ENCODE measurements at places on chromosomes 7 and 10.

- H3K4me1 ChIP-seq: peaks cover 6% of the 10 kb centered on the region
- H3K27ac ChIP-seq: no peak overlapping the region
- no peak overlapping the region for H3K4me3 ChIP-seq
These were observed 23.1 kb upstream of the ST7 start for GRCh38 chr7:116929914-116930913.

DNA sequence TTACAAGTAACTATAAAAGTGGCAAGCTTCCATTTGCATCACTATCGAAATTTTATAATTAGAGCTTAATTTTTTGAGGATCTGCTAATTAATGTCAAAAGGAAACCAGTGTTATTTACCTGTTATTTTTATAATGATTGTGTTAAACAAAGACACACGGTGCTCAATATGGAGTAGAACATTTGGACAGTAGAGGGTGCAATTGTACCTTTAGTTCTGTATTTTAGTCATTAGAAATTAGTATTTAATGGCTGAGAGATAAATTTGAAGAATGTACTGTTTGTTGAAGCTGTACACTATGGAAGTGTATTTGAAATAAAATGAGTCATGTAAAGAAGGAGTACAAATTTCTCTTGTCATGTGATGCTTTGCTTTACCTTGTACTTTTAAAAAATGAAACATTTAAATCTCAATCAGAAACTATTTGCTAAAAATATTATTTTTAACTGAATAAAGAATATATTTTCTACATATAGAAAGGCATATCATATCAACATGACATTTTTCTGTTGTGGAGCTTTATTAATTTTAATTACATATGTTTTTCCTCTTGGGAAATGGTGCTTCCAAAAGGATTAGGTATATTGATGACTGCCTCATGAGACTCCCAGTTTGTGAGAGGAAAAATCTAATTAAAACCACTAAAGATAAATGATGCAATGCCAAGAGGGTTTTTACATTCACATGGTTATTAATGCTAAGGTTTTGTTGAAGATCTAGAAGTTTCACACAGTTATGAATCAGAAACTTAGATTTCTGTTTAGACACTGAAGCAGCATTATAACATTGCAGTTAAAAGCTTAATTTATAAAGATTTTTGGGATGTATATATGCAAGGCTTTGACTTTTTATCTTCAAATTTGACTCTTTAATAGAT, 10.4 kb upstream of the PRKG1 start:
- no peak for DNase-seq
- H3K36me3 ChIP-seq: no peaks in the 10 kb centered on the region
- no peak overlapping the region for H3K27ac ChIP-seq
- peaks cover 7% of the 10 kb centered on the region for H3K27me3 ChIP-seq
- no peaks in the 10 kb centered on the region for H3K4me1 ChIP-seq
- H3K4me3 ChIP-seq: no peak overlapping the region

GRCh38 chr7:86949052-86949778, 110.2 kb downstream of the ELAPOR2 start:
- H3K36me3 ChIP-seq: no peaks in the 10 kb centered on the region
- H3K27me3 ChIP-seq: peaks cover 3% of the 10 kb centered on the region
- H3K4me3 ChIP-seq: no peak overlapping the region
- peaks cover 2% of the 10 kb centered on the region for H3K4me1 ChIP-seq
- DNase-seq: no peak
- no peak overlapping the region for H3K27ac ChIP-seq

GRCh38 chr7:85452674-85453073, 265.8 kb upstream of the SEMA3D start:
- no peaks in the 10 kb centered on the region for H3K4me1 ChIP-seq
- DNase-seq: no peak
- no peaks in the 10 kb centered on the region for H3K27me3 ChIP-seq
- no peak overlapping the region for H3K27ac ChIP-seq
- H3K36me3 ChIP-seq: no peaks in the 10 kb centered on the region

GRCh38 chr10:121822724-121823123, 105.1 kb downstream of the ATE1 start:
- DNase-seq: no peak

DNA sequence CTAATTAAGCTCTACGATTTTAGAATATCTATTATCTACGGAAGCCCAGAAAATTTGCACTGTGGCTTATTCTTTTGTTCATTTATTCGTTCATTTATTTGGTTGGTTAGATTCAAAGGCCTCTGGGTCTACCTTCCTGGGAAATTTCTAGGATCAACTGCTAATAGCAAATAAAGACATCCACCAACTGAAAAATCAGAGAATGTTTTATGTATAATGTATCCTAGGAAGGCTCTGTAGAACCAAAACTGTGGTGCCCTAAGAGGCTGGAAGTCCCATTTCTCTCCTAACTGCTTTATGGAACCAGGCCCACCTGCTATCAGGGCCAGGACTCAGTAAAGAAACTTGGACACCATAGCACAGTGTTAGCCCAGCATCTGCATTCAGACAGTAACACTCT, 923.4 kb upstream of the AUTS2 start:
- H3K4me1 ChIP-seq: no peaks in the 10 kb centered on the region
- no peak for DNase-seq
- H3K4me3 ChIP-seq: no peak overlapping the region
- H3K36me3 ChIP-seq: no peaks in the 10 kb centered on the region
- no peaks in the 10 kb centered on the region for H3K27me3 ChIP-seq
- H3K27ac ChIP-seq: no peak overlapping the region

Data from activated CD4-positive, alpha-beta T cell treated with anti-CD3 and anti-CD28 coated beads for 36 hours (primary cell).